ENCODE measurements at places on chromosomes 4 and X.

DNA sequence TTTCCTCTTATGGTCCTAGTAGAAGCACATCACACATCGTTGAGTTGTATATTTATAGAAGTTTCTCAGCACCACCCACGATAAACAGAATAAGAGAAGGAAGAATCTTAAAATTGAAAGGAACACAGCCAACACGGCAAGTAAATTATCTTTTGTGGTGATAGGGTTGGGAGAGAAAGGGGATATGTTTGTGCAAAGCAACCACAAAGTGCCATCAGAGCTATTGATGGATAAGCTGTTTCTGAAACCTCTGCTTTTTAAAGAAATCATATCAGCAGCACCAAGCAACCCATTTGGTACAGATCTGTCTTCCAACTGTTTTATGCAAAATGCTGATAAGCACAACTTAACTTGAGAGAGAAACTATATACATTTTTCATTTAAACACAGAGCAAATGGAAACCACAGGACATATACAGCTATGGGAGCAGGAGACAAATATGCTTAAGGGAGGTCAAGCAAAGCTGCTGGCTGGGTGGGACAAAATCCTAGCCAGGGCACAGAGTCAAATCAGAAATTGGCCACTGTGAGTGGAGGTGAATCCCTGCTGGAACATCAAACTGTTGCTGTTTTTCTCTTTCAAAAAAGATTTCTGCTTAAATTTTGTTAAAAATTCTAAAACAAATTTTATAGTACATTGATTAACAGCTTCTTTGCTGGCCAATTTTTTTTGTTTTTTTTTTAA, 194.0 kb upstream of the HHIP start:
- no peak for DNase-seq

DNA sequence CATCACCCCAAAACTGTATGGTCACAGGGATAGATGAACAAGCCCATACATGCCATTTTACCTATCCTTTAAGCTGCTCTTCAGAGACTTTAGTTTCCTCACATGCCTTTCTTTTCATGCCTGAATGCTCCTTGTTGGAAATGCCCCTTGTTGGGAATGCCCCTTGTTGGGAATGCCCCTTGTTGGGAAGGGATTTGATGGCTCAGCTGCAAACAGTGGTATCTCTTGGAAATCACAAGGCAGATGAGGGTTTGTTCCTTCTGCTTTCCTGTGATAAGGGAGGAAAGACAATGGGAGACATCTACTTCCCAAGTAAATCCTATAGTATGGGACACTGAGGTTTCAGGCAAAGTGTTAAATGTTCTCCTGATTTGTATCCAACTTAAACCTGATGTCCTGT, 11.5 kb downstream of the CXCL2 start:
- no peak for DNase-seq

GRCh38 chr4:13766761-13767540, 139.4 kb upstream of the BOD1L1 start:
- DNase-seq, result no peak

DNA sequence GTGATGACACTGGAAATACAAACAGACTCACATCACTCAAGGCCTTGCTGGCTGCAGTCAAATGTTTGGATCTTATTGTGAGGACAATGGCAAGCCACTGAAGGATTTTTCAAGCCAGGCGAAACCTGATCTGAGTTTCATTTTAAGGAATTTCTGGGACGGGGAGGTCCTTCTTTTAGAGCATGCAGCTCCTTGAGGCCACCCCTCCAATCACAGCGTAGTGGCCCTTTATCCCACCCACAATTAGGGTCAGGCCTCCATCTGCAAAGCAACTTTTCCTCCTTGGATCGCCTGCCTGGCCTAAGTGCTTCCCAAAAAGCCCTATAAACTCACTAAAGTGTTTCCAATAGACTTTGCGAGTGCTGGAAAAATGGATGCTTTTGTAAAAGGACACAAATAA, 115.5 kb downstream of the EFHC2 start:
- DNase-seq, result no peak

DNA sequence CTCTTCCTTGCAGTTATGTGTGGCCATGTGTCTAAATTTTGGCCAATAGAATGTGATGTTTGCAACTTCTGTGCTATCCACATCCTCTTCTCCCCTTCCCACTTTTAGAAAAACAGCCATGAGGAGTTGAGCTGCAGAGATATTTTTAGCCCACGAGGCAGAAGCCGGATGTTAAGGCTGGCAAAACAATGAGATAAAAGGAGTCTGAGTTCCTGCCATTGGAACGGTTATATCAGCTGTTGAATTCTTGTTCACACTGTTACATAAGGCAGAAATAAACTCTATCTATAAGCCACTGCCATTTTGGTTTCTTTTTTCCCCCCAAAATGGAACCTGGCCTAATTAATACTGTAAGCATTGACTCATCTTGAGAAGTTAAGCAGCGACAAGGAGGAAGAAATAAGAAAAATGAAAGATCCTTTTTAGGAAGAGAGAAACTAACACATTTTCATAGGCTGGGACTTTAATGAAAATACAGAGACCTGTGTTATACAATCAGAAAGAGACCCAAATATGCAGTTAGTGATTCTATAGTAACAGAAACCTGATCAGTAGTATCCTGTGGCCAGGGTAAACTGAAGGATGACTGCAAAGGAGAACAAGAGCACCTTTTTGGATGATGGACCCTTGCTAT, 200.5 kb downstream of the INPP4B start:
- DNase-seq, result peak; percentile 8

DNA sequence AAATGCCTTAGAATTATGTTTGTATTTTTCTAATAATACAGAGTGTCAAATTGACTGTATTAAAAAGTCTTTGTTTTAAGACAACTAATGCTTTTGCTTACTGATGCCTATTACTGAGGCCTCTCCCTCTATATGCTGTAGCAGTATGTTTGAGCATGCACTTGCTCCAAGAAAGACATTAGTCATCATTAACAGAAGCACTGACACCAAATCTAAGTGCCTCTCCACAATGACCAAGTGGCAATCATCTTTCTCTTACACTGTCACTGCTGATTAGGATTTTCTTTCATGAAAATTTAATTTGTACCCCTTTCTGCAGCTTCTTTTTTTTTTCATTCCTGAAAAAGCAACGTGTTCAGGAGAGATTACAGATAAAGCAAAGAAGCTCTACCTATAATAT, 11.1 kb upstream of the MAB21L2 start:
- no peak for DNase-seq

DNA sequence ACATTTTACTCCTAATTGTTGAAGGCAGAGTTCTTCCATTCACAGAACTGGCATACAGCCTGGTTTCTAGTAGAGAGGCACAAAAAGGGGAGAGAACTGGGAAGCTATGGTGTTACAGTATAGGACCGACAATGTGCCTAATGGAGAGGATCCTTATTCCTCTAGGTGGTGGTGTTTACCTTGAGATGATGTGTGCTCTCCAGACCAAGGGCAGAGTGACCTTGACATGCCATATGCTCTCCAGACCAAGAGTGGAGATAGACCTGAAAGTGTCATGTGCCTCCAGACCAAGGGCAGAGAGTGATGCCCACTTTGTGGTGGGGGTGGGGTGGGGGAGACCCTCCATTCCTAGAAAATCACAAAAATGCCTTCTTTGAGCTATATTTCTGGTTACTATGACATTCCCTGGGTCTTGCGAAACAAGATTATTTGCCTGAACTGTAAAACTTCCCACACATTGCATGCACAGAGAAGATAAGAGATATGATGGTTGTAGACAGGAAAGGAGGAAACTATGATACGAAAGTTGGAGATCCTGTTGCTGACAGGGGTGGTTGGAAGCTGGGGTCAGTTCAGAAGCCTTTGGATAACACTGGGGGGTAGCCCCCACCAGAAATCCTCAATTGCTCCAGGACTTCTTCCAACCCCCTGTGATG, 119.7 kb downstream of the TEX13C start:
- DNase-seq, result no peak

DNA sequence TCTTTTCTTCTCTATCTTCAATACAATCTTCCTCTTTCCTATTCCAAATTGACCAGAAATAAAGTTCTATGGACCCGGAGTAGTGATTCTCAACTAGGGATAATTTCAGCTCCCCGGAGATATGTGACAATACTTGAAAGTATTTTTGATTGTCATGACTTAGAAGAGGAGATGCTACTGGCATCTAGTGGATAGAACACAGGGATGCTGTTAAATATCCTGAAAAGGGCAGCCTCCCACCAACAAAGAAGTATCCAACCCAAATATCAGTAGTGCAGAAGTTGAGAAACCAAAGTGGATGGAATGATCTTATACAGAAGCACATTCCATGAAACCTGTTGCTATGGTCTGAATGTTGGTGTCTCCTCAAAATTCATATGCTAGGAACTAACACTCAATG, 65.7 kb upstream of the NDST3 start:
- no peak for DNase-seq

DNA sequence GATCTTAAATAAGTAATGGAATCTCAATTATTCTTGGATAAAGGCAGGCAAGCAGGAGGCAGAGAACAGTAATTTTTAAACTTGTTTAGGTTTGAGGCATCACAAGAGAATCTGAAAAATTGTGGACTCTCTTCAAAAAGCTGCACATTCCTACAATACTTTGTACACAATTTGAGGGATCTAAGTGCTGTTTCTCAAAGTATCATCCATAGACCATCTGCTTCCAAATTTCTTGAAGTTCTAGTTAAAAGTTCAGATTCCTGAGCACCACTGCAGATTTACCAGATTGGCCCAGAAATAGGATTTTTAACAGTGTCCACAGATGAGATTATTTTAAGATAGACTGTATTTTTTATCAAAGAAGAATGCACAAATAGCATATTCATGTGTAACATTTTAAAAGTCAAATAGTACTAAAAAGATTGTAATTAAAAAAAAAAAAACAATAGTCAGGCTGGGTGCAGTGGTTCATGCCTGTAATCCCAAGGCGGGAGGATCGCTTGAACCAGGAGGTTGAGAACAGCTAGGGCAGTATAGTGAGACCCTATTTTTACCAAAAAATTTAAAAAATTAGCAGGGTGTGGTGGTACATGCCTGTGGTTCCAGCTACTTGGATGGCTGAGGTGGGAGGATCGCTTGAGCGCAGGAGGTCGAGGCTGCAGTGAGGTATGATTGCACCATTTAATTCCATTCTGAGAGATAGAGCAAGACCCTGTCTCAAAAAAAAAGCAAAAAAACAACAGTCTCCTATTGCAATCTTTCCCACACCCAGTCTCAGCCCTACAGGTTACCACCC, 14.2 kb upstream of the FNIP2 start:
- DNase-seq, result no peak

DNA sequence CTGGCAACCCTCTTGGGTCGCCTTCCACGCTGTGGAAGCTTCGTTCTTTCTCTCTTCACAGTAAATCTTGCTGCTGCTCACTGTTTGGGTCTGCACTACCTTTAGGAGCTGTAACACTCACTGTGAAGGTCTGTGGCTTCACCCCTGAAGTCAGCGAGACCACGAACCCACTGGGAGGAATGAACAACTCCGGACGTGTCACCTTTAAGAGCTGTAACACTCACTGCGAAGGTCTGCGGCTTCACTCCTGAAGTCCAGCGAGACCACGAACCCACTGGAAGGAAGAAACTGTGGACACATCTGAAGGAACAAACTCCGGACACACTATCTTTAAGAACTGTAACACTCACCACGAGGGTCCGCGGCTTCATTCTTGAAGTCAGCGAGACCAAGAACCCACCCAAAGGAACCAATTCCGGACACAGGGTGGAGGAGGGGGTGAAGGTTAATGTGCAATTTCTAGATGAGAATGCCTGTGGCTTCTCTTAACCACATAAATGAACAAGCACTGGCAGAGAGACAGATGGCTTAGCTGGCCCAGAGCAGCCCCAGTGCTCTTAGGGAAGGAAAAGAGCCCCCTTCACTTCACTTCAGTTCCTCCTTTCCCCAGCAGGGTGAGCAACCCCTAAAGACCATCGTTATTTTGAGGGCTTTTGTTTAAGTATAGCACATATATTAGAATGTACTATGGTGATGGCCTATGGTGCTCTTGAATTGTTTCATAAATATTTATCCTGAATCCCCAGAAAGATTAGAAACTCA, 73.0 kb downstream of the LUZP4 start:
- peak; percentile 23 for DNase-seq

- no peak for DNase-seq
Observed at GRCh38 chr4:153471698-153472093, 5.5 kb downstream of the TMEM131L start.

DNA sequence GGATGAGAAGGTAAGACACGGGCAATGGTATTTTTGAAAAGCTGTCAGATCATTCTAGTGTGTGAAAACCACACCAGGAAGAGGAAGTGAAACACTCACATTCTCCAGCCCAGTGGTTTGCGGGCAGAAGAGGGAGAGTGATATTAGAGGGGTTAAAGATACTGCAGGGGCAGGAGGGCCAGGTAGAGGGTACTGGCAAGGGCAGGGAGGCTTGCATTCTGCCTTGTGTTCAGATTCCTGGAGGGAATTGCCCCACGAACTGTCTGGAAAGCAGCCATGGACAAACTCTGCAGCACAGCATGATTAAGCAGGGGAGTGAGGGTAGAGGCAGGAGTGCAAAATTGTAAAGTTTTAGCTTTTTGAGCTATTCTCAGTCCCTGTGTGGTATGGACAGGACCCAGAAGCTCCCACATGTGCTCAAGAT, 30.9 kb downstream of the NIPAL1 start:
- peak; percentile 73 for DNase-seq

DNA sequence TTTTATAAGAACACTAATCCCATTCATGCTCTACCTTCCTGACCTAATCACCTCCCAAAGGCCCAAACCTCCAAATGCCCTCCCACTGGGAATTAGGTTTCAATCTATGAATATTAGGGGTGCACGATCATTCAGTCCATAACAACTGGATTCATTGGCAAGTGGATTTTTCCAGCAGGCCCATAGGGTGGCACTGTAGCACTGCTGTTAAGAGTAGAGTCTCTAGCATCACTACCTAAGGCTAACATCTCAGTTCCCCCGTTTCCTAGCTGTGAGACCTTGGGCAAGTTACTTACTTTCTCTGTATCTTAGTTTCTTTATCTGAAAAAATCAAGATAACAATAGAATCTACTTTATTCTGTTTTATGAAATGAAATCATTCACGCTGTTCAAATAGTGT, 315.8 kb downstream of the STIM2 start:
- peak; percentile 21 for DNase-seq

- no peak for DNase-seq
Observed at GRCh38 chrX:69317721-69318120, 152.5 kb upstream of the PJA1 start.

- no peak for DNase-seq
Observed at GRCh38 chr4:102036016-102036415, 245.5 kb downstream of the BANK1 start.

GRCh38 chrX:129808829-129809796, 29.4 kb downstream of the SASH3 start:
- no peak for DNase-seq

DNA sequence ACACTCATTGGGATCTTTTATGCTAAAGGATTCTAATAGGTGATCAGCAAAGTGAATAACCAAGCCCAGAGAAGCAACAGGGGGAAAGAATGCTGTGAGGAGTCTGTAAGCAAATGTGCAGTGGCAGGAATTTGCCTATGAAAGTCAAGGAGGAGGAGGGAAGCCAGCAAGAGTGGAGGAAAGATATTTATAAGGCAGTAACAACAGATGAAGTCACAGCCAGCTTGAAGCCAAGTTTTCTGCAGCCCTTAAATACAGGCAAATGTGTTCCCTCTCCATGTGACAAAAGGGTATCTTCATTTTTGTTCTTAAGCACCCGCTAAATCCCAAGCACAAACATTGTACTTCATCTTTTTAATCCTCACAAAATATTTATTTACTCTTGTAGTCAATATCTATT, 275.0 kb upstream of the CLNK start:
- DNase-seq, result no peak

- no peak for DNase-seq
Observed at GRCh38 chr4:137032222-137032621, 500.1 kb downstream of the PCDH18 start.

- DNase-seq, result no peak
Observed at GRCh38 chrX:47590984-47591383, 8.7 kb downstream of the TIMP1 start.
